Activated CD4-positive, alpha-beta T cell treated with anti-CD3 and anti-CD28 coated beads, Interleukin-2, amount 50 U/mL, for 24 hours (primary cell): ENCODE measurements at places on chromosomes 12 and 14.

DNA sequence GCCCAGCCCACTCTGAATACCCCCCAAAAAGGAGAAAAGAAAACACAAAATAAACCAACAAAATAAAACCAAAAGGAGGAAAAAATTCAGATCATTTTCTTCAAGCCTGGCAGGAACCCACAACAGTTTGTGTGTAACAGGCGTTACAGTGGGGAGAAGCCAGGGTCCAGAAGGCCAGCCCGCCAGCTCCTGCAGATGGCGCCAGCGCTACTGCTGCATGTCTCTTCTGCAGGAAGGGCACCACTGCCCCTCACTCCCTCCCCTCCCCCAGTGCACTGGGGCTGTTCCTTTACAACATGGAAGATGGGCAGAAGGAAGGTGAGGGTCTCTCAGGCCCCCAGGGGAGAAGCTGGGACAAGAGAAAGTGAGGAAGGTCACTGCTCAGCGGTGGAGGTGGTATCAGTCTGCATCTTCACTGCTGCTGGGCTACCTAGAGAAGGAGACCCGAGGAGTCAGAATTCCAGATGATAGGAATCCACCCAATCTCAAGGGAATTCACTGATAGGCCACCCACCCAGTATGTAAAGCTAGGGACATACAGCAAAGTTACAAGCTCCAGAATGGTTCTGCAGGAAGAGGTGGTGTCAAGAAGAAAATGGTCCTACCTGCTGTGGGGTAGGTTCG lies 2.3 kb upstream of the NOP2 start:
- no peak for DNase-seq

GRCh38 chr12:113082486-113083148 lies 26.1 kb downstream of the DTX1 start:
- no peak for DNase-seq

DNA sequence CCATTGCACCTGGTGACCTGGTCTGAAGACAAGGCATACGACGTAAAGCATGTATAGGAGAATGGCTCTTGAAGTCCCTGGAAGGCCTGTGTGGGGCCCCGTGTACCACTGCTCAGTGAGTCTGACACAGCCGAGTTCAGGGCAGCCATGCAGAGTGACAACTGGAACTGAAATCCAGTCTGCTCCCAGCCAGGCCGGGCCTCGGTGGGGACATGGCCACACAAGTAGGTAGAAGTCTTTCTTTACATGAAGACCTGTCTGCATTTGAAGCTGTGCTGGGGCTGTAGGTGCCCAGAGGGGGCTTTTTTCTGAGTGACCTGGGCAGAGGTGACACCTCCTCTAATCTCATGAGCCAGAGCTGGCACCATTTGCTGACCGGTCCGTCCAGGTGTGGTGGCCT lies 35.7 kb downstream of the ADGRD1 start:
- DNase-seq, result no peak

DNA sequence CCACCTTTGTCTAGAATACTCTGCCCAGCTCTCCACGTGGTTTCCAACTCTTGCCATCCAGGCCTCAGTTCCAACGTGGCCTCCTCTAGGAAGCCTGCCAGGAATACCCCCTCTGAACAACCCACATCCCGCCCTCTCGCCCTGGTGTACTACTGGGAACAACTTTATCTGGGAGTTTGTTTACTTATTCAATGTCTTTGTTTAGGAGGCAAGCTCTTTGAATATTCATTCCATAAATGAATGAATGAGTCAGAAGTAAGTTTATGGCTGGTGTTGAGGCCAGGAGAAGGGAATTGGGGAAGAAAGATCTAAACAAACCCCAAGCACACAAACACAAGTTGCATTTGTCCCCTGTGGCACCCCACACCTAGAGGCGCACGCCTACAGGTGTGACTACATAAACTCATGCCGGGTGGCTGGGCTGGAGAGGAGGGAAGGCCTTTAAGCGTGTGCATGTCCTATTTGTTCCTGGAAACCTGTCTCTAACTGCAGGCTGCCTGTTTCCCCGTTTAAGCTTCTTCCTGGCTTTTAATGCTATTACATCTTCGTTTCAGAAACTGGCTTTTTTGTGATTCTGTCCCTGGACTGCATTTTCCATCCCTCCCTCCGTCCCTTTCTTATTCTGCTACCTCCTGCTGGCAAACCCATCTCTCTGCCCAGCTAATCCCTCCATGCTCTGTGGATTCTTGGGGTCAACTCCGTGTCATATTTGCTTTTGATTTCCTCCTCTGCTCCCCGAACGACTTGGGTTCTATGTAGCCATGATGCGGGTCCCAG lies 57.9 kb downstream of the FZD10 start:
- no peak for DNase-seq

DNA sequence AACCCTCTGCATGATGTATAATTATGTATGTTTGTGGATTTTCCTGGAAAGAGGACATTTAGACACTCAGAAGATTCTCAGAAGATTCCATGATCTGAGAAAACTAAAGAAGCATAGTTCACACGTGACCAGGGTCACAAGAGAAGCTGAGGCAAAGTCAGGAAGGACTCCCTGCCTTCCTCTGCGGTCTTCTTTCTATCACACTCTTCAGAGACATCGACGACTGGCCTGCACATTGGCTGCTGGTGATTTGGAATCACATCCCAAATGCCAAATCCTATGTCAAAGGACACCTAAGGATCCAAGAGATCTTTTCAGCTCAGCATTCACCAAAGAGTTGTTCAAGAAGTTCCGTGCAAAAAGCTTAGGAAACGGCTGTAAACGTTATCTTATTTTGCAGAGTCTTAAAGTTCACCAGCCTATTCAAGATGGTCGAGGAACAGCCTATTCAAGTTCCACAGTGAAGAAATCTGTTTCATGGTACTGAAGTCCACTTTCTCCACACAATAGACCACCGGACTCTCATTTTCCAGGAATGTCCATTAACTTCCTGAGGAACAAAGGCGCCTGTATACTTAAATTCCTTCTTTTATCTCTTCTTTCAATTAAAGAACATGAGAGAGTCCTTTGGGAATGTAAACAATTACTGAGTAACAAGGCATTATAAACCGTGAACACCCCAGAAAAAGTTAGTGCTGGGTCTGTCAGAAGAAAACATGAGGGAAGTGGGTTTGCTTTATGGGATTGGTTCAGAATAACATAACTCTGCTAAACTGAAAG lies 42.1 kb downstream of the IGF1 start:
- DNase-seq, result no peak

GRCh38 chr12:20620261-20620660 lies 74.9 kb upstream of the SLCO1C1 start:
- DNase-seq, result no peak

DNA sequence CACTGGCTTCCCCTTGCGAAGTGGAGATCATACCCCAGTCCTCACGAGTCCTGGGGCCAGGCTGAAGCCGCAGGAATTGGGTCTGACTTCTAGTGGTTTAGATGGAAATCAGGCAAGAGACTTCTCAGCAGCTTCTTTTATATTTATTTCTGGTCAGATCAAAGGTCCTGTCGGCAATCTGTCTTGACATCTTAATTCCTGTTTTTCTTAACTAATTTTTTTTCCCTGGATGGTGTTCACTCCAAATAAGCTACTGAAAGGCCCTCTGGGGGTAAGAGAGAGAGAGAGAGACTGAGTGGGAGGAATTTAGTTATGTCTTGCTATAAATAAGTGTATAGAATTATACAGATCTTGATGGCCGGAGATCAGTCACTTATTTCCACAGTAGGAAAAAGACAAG lies 698.7 kb upstream of the TBX3 start:
- DNase-seq, result no peak
